NCI-H526 (cell line): ENCODE measurements at places on chromosomes 13 and 19.

DNA sequence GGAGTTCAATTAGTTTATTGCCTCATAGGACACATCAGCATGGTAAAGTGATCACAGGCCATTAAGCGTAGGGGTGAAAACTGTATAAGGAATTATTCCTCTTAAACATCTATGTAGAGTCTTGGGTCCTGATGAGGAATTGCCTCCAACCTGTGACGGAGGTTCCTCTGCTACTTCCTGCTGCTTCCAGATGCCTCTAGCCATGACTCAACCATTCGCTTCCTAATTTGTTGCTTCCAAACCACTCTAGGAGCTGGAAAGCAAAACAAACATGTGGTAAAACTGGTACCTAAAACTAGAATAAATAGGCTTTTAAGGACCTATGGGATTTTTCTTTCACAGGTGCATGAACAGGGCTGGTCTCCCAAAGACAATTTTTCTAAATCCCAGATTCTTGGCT, 253.8 kb downstream of the KLF12 start:
- DNase-seq = no peak

GRCh38 chr19:48696353-48697010, 711 bp downstream of the FUT2 start:
- no peak for DNase-seq

GRCh38 chr13:77335543-77335942, 8.6 kb upstream of the MYCBP2 start:
- no peak for DNase-seq

DNA sequence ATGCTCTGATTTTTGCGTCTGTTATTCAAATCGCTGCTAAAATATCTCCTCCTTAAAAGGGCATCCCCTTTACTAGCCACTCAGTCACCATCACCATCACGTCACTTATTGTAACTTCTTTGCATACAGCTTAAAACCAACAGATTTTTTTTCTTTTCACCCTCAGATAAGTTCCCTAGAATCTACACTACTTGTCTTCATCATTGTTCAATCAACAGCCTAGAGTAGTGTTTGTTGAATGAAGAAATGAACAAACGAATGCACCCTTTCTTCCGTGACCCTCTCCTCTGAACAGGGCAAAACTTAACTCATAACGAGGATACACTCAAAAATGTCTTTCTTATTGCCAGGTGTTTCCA, 1.1 kb upstream of the AKAP11 start:
- DNase-seq = no peak

GRCh38 chr19:32224371-32225244, 120.8 kb upstream of the ZNF507 start:
- peak; percentile 87 for DNase-seq

DNA sequence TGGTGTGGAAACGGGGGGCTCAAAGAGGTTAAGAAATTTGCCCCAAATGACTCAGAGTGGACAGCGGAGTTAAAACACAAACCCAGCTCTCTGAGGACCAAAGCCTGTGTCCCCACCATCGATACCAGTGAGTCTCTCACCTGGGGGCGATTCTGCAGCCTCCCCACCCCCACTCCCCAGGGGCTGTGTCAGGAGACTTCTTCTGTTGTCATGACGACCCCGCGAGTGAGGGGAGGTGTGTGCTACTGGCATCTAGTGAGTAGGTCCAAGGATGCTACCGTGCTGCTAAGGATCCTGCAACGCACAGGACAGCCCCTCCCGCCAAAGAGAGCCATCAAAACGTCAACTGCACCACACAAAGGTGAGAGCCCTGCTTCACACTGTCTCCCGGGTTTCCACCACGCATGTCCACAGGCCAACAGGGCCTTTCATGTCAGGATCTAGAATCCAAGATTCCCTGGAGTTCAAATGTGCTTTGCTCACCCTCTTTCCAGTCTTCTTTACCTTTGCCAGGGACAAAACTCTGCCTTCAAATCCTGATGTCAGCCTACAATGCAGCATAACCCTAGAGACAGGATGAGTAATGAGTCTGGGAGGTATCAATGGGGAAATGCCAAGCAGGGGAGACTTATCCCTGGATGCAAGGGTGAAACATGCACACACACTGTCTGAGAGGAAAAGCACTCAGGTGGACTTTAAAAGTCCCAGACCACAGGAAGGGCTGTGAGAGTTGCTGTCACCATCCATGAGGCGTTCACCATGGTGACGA, 3.9 kb downstream of the RANBP3 start:
- DNase-seq = no peak

- DNase-seq = peak; percentile 82
Measured at GRCh38 chr13:50910485-50910805, 854 bp downstream of the RNASEH2B start.

- no peak for DNase-seq
Measured at GRCh38 chr13:48505012-48505411, 27.9 kb downstream of the RCBTB2 start.

- DNase-seq = no peak
Measured at GRCh38 chr13:59745392-59745788, 418.3 kb downstream of the DIAPH3 start.

GRCh38 chr13:51764184-51765141, 39.5 kb downstream of the DHRS12 start:
- peak; percentile 78 for DNase-seq

DNA sequence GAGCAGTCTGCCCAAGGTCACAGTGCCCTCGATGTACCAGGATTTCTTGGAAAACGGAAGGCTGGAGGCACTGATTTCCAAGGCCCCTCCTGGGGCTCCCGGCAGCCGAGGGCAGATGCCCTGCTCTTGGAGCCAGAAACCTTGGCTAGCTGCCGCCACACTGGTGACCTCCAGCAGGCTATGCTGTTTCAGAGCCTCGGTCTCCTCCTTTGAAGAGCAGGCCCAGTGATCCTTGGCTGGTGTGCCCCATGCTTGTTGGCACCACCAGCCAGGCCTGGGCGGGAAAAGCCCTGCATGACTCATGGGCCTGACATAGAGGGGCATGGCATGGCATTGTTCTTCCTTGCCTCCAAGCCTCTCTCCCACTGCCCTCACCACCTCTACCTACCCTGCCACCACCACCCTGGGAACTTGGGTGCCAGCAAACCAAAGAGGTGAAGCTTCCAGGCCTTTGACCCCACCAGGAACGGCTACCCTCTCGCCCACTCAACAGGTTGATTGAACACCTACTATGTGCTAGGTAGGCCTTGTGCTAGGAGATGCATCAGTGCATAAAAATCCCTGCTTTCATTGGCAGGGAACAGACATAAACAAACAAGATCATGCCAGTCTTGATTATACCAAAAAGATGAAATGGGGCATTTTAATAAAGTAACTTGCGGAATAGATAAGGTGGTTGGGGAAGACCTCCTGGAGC, 1.6 kb upstream of the CLEC11A start:
- DNase-seq = no peak

GRCh38 chr13:45412274-45413049, 5.7 kb downstream of the SLC25A30 start:
- DNase-seq = no peak

DNA sequence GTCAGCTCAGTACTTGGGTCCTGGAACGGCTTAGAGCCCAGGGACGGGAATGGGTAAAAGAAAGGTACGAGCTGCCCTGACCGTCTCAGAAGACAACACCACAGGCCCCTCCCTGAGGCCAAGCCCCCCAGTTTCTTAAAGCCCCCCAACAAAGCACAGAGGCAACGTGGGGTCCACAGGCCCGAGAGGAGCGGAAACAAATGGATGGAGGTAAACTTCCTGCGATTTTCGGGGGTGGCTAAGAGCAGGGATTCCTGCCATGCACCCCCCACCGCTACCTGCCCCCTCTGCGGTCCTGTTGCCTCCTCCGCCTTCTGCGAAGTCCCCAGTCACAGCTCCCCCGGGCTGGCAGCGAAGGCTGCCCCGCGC, 48.2 kb downstream of the PTPRS start:
- no peak for DNase-seq

DNA sequence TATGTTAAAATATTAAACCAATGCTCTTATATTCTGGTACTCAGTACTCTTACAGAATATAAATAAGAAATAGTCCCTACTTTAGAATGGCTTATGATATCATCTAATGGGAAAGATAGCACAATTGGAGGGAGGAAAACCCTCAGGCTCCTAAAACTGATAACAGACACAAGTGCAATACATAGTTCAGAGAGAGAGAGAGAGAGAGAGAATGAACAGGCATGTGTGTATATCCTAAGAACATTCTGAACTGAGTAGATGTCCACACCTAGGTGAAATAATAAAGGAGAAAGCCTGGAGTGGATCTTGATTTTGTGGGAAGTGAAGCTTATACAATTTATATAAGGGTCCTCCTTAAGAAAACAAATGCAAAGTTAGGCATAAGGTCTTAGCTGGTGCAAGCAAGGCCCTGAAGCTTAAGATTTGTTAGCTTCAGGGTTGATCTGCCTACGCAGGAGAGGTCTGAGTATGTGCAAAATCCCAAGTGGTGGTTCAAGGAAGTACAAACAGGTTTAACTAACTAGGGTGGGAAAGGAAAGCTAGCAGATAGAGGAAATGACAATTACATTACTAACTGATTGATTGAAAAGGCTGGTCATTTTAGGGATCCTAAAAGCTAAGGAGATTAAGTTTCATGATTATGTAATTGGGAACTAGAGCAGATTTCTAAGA, 53.3 kb downstream of the SOX21 start:
- no peak for DNase-seq

- no peak for DNase-seq
Measured at GRCh38 chr13:109647699-109648098, 138.7 kb downstream of the IRS2 start.

GRCh38 chr19:52988506-52988905, 25.2 kb upstream of the ERVV-1 start:
- no peak for DNase-seq

DNA sequence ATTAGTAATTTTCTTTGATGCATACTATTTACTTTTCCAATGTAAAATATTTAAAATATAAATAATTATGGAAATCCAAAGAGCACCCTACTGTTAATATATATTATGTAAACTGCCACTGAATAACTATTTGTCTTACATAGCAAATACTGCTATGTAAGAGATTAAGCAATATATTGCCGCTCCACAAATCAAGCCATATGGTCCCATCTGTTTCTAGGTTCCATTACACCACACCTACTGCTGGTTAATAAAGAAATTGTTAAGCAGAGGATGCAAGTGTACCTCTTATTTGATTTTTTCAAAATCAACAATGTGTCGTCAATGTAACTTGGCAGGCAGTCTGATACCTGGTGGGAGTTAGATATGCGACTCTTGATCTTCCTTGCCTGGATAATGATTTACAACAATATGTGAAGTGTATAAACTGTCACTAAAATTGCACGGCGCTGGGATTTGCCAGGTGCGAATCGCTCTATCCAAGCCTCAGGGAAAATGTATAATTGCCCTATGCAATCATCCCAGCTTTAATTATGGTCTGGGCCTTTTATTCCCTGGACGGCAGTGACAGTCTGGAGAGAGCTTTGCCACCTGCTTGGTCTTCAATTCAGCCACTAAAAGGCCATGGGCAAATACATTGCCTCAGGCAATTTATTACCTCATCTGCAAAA, 16.0 kb downstream of the SMAD9 start:
- peak; percentile 86 for DNase-seq

- DNase-seq = no peak
Measured at GRCh38 chr19:53998223-53998622, 6.8 kb downstream of the CACNG6 start.

- DNase-seq = peak; percentile 26
Measured at GRCh38 chr13:98103942-98104880, 38.7 kb upstream of the FARP1 start.

GRCh38 chr19:4367781-4368127, 24.4 kb downstream of the MPND start:
- DNase-seq = no peak

GRCh38 chr13:39874331-39875053, 219.0 kb downstream of the COG6 start:
- no peak for DNase-seq

GRCh38 chr19:58325311-58326022, 1.3 kb upstream of the ZSCAN22 start:
- no peak for DNase-seq

DNA sequence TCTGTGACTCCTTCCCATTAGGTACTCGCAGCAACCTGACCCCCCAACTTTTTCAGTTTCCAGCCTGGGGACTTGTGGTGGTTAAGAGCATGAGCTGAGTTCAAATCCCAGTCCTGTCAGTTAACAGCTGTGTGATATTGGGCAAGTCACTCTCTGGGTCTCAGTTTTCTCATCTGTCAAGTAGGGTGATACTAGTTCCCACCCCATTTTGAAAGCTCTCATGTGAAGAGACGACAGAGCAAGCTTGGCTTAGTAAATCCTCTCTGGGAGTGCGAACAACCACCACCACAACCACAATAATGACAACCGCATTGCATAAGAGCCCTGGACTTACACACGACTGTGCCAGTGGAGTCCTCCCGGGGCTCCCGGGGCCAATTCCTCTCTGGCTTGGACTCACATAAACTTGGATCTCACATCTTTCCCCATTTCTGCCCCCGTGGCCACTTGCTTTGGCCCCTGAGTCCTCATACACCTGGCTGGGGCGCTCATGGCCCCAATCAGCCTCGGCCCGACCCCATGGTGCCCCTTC, 454 bp downstream of the BLVRB start:
- peak; percentile 30 for DNase-seq

DNA sequence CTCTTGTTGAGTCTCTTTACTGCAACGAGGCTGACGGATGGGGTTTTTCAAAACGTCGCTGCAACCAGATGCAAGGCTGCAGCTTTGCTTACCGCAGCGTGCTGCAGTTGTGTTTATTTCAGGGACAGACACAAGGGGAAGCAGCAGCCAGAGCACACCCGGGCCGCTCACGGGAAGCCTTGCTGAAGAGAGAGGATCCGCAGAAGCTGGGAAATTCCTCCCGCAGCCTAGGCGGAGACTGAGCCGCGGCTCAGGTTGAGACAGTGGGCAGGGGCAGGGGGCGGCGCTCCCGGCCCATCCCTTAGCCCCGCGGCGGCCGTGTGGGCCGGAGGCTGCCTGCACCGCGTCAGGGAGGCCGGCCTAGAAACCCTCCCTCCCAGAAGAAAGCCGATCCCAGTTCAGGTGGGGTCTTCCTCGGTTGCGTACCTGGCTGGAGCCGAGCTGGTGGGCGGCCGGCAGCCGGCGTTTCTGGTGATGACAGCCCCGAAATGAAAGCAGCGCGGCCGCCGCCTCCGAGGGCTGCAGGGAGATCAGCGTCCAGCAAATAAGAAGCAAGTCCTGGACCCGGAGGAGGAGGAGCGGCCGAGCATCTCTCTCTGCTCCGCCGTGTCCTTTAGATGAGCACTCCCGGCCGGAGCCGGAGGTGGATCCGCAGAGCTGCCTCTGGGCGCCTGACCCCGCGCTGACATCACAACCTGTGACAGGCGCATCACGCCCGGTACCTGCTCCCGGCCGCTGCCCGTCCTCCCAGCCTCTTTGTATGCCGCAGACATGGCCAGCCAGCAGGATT, at the start of gene FRY:
TSS of gene FRY (plus strand) at position 750 of the 790 bp plus-strand sequence. CDS start at position 772, 22 bp downstream.
- DNase-seq = peak; percentile 96

- DNase-seq = no peak
Measured at GRCh38 chr19:53538378-53539109, 599 bp downstream of the ZNF331 start.

DNA sequence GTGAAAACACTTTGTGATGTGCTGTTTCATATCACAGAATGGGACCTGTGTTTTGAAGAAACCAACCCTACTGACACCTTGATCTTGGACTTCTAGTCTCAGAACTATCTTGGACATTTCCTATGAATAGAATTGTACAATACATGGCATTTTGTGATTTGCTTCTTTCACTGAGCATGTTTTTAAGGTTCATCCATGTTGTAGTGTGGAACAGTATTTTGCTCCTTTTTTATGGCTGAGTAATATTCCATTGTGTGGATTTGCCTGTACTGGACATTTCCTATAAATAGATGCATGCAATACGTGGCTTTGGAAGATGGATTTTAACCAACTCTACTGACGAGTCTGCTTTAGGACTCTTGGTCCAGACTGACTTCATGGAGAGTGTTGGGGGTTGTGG, 46.8 kb downstream of the VAV1 start:
- no peak for DNase-seq
